Activated gamma-delta T cell treated with Interleukin-2 at 50 U/mL for 16 hours (primary cell): ENCODE measurements at places on chromosomes 2 and 18.

- DNase-seq, result no peak
Measured at GRCh38 chr2:100840519-100840918, 20.6 kb downstream of the NPAS2 start.

GRCh38 chr18:11821643-11822237 lies 29.5 kb upstream of the CHMP1B start:
- DNase-seq, result no peak

DNA sequence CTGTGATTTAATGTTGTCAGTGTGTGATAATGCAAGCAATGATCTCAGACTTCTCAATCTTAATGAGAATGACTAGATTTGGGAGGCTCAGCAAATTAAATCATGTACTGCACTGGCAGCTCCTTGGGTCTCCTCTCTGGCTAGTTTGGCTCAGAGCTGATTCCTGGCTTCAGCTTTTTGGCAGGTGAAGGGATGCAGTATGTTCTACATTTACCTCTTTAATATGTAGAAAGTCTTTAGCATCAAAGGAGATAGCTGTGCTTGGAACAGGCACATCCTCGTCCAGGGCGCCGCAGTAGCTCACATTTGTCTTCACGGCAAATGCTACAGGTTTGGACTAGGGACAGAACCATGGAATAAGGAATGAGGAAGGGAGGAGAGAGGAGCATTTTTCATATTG lies 52.4 kb upstream of the ARL5A start:
- DNase-seq, result no peak

DNA sequence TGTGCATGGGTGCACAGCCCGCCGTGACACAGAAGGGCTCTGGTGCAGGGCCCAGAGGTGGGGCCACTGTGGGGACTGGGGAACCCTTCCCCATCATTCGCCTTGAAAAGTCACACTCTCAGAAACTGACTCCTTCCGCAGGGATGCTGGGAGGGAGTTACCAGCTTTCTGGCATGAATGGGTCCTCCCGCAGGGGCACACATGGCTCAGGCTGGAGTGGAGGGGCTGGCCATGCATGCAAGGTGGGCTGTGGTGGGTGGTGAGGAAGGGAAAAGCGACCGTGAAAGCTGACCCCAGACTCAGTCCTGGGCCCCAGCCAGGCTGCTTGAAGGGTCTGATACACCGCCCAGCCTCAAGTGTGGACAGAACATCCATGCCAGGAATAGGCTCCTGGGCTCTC lies 201.1 kb downstream of the TNS1 start:
- DNase-seq, result no peak

DNA sequence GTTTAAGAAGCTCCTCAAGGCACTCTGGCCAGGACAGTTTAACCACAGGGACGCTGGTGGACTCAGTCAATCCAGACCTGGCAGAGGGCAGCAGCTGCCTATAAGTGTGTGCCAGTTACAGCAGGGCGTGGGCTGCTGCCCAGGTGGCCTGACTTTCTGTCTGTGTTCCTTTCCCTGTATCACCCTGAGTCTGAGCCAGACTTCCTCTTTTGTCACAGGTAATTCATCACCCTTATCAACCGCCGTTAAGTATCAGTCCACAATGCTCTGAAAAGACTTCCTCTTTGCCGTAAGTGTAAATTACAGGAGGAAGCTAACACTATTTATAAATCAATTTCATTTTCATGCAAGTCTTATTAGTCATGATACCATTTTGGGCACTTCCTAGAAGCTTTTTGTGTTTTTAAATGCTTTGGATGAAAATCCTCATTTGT lies 7.0 kb downstream of the LPIN1 start:
- DNase-seq, result no peak

- no peak for DNase-seq
Measured at GRCh38 chr18:79520478-79521390, 125.0 kb downstream of the NFATC1 start.

DNA sequence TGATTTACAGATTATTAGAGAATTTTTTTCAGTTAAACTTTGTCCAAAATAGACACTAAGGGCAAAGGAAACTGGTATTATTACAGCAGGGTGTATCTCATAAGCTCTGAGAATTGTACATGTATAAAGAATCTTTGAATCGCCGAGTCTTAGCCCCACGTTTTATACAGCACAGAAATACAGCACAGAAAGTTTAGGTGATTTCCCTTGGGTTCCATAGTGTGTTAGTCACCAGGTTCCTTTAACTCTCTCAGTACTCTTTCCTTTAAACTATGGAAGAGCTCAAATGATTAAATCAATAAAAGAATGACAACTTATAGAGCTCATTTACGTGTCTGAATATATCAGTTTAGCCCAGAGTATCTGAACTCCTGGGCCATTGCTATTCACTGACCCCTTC lies 256.8 kb downstream of the NEDD4L start:
- no peak for DNase-seq

DNA sequence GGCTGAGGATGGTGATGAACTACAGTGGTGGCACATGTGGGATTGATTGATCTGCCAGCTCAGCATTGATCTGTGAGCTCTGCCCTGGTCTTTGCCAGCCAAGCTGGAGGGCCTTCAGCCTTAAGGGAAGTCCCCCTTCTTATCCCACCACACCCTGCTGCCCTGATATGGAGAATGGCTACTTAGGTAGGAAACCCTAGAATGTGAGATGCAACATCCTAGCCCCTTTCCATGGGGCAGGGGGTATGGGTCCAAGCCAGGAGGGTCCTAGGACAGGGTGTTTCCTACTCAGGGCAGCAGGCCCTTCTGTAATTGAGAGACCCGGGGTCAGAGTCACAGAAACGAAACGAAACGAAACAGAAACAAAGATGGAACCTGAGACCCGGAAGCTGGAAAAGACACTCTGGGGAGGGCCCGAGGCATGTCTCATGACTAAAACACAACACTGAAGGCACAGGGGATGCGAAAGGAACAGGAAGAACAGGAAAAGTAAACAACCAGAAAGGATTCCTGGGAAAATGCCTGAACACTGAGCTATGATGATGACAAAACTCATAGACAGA lies 16.9 kb upstream of the SULT1C2 start:
- no peak for DNase-seq

DNA sequence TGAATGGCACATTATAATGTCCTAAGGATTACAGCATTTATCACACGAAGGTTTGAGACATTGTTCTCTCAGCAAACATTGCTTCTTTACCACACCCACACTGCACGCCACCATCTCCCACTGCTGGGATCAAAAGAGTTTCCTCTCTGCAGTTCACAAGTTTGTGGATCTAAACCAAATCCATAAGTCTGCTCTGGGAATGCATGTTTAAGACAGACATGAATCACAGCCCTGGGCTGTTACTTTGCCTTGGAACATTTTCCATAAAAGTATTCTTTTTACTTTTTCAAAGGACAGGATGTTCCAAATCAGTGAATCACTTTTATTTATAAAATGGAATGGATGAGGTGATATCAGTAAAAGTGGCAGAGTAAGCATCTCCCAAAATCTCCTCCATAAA lies 36.1 kb downstream of the STPG4 start:
- DNase-seq, result no peak

GRCh38 chr2:241656190-241656741 lies 18.8 kb downstream of the ATG4B start:
- no peak for DNase-seq

DNA sequence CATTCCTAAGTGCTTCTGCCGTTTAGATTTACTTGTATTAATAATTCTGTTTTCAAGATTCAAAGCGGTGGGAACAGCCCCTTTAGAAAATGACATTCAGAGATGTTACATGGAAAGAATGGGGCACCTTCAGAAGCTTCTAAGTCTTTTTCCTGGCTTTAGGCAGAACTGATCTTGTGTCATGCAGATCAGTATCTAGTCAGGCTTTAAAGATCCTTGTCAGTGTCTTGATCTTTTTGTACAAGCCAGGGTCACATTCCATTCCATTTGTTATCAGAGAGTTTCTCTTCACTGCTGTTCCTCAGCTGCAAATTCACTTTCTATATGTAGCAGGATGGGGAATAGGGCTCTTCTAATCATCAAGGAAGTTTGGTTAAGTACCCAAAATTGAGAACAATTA lies 275.3 kb downstream of the DCC start:
- DNase-seq, result no peak

DNA sequence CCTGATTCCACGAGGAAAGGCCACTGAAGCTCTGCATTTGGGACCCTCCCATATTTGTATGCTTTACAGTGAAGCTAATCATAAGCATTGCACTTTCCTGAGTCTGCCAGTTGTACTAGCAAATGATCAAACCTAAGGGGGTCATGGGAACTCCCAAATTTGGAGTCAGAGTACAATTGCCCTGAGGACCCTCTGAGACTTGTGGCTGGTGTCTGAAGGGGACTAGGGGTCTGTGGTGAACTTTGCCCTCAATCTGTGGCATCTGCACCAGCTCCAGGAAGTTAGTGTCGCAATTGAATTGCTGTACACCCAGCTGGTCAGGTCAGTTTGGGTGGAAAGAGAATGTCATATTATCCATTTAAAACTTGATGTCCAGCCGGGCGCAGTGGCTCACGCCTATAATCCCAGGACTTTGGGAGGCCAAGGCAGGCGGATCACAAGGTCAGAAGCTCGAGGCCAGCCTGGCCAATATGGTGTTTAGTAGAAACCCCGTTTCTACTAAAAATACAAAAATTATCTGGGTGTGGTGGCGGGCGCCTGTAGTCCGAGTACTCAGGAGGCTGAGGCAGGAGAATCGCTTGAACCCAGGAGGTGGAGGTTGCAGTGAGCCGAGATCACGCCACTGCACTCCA lies 18.1 kb downstream of the SOWAHC start:
- no peak for DNase-seq

DNA sequence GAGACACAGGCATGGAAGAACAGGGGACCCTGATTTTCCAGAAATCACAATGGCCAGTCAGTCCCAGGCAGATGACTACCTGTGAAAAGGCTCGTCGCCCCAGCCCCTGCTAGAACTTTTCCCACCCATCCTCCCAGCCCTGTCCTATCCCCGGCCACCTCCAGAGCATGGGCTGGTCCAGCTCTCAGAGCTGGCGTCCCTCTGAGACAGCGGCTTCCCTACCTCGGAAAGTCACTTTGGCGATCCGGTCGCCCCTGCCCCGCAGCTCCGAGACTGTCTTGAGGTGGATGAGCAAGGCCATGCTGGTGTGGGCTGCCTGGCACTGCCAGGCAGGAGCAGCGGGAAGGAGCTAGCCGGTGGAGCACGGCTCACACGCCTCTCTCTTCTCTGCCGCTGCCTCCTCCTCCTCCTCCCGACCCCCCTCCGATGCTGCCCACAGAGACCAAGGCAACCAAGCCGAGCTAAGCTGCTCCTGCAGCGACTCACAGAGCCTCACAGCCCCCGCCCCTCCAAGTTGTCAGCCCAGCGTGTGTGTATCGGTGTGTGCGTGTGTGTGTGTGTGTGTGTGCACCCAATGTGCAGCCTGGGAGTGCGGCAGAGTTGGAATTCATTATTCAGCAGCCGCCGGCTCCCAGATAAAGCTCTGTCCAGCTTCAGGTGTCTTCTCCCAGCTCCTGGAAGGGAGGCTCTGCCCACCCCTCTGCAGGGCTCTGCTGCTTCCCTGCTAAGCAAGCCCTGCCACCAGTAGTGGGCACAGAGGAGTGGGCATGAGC lies 80.5 kb upstream of the OTOF start:
- no peak for DNase-seq

- no peak for DNase-seq
Measured at GRCh38 chr2:152815634-152816257, 97.3 kb downstream of the ARL6IP6 start.

GRCh38 chr2:221153226-221153625 lies 418.9 kb downstream of the EPHA4 start:
- DNase-seq, result no peak

GRCh38 chr2:216572582-216573578 lies 60.3 kb upstream of the IGFBP2 start:
- DNase-seq, result no peak

GRCh38 chr2:190344276-190344827 lies 963 bp downstream of the INPP1 start:
- no peak for DNase-seq

GRCh38 chr2:119859528-119859927 lies 99.8 kb downstream of the PTPN4 start:
- DNase-seq, result no peak

DNA sequence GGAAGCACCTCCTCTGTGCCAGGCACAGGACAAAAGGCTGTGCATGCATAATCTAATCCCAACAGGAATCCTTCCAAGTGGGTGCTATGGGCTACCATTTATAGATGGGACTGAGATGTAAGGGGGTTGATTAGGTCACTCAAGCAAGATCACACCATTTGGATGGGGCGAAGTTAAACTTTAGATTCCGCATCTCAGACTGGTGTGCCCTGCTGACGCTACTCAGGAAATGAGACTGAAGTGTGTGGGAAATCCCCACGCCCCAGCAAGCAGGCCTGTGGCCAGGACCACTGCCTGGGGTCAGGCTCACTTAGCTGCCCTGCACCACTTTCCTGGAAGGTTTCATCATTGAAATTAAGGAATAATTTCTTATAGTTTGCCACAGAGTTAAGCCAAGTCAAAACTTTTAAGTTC lies 70.5 kb upstream of the PPP1CB start:
- peak; percentile 43 for DNase-seq

DNA sequence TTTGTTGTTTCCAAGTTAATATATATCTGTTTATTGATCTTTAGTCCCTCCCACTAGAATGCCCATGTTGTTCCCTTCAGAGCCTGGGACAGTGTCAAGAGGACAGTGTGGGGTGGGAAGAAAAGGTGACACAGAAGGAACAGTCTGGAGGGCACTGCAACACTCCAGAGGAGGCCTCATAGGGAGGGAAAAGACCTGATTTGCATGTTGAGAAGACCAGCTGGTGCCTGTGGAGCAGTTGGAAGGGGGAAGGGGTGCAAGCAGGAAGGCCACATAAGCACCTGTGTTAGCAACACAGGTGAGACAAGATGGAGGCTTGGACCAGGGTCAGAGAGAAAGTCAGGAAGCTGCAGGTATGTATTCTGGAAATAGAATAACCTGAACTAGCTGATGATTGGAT lies 48.1 kb upstream of the FHOD3 start:
- no peak for DNase-seq

DNA sequence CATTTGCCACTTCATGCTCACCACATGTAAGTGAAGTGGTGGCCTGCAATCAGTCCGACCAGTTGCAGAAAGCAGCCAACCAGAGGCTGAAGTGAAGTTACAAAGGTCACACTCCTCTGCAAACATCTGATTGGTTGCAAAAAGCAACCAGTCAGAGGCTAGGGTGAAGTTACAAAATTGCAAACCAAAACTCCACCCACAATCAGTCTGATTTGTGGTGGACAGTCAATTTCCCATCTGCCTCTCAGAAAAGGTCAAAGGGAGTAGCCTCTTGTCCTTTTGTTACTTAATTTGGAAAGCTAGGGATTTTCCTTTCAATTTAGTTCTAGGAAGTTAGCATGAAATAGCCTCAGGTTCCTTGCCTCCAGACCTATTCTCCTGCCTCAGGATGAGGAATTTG lies 185.0 kb downstream of the UXS1 start:
- DNase-seq, result no peak

DNA sequence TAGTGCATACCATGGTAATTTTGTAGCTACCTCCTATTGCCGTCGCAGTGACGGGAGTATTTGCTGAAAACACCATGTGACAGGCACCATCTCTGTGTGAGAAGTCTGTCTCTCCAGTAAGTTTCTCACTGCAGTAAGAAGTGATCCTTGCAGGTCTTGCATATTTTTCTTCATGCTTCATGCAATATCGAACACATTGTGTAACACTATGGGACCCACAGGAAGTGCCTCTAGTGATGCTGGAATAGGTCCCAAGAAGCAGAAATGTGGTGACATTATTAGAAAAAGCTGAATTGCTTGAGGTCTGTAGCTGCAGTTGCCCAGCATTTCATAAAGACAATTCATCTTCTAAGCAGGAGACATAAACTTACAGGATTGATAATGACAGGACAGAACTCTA lies 167.6 kb downstream of the DCDC2C start:
- no peak for DNase-seq
